Central memory CD8-positive, alpha-beta T cell (primary cell): ENCODE measurements at places on chromosomes 6 and 20.

DNA sequence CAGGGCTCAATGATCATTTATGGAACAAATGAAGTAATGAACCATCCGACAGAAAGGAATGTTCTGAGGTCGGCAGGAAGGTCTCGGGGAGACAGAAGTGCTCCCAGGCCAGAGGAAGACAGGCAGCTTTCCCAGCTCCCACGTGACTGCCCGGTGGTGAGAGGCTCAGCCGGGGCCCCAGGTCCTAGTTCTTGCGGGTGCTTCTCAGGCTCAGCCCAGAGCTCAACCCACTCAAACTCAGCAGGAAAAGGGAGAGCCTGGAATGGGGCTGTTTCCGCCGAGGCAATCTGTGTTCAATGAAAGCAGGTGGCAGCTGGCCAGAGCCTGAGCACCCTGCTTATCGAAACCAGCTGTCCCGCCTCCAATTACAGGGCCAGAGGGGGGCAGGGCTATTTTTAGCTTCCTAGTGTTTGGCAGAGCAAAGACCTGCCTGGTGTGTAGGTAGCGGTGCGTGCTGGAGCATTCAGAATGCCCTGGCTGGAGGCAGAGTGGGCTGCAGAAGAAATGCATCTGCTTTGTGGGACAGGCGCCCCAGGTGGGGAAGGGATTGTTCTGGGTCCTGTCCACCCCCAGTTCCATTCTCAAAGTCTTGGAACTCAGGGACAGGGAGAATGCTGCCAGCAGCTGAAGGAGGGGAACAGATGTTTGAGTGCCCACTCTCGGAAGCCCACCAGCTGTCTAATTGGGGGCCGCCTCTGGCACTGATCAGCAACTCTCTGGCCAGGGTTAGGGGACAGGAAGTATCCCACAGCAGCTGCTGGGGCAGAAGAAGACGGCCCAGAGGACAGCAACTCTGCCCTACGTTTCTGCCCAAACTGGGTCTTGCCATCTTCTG is 145.1 kb downstream of the PREX1 start:
- H3K4me1 ChIP-seq: peaks cover 38% of the 10 kb centered on the region
- H3K4me3 ChIP-seq: no peak overlapping the region
- peaks cover 33% of the 10 kb centered on the region for H3K36me3 ChIP-seq
- no peaks in the 10 kb centered on the region for H3K27me3 ChIP-seq
- no peak overlapping the region for H3K27ac ChIP-seq

DNA sequence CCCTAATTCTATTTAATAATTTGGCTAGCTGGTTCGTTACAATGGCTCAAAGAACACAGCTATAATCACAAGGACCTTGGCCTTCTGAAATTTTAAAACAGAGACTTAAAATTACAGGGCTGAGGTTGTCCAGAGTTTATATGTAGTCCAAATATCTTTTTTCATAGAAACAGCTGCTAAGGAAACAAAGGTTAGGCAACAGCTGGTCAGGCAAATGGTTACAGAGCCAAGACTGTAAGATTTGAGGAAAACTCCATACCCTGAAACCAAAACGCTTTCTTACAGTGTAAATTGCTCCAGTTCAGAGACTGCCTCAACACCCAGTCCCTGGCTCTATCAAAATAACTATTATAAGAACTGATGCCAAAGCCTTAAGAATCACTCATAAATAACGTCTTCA is 9.7 kb upstream of the ARHGAP18 start:
- no peak overlapping the region for H3K27ac ChIP-seq
- DNase-seq: no peak
- no peaks in the 10 kb centered on the region for H3K36me3 ChIP-seq
- no peak overlapping the region for H3K4me3 ChIP-seq
- no peaks in the 10 kb centered on the region for H3K27me3 ChIP-seq
- no peaks in the 10 kb centered on the region for H3K4me1 ChIP-seq

DNA sequence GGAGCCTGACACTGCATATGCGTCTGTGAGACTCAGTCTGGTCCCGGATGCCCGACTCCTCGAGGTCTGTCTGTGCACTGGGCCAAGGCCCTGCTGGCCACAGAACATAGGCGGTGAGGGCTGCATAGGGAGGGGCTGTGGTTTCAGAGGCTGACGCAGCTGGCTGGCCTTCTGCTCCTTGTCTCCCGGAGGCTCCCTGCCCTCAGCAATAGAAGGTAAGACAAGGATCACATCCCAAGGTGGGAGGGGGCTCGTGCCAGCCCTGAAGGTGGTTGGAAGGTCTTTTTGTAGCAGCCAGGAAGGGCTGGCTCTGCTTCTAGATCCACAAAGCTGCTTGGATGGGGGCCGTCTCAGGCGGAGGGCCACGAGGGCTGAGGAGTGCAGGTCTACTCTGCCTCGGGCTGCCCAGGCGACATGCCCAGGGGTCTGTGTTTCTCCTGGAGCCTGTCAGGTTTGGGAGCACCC is 239.8 kb upstream of the SULF2 start:
- no peaks in the 10 kb centered on the region for H3K4me1 ChIP-seq
- peaks cover 2% of the 10 kb centered on the region for H3K36me3 ChIP-seq
- peaks cover 55% of the 10 kb centered on the region for H3K27me3 ChIP-seq
- H3K27ac ChIP-seq: no peak overlapping the region
- no peak for DNase-seq

- no peak for DNase-seq
- H3K27me3 ChIP-seq: no peaks in the 10 kb centered on the region
- H3K36me3 ChIP-seq: no peaks in the 10 kb centered on the region
- peaks cover 36% of the 10 kb centered on the region for H3K4me1 ChIP-seq
- H3K4me3 ChIP-seq: no peak overlapping the region
These were observed 6.8 kb downstream of the RNF146 start for GRCh38 chr6:127273499-127273898.

DNA sequence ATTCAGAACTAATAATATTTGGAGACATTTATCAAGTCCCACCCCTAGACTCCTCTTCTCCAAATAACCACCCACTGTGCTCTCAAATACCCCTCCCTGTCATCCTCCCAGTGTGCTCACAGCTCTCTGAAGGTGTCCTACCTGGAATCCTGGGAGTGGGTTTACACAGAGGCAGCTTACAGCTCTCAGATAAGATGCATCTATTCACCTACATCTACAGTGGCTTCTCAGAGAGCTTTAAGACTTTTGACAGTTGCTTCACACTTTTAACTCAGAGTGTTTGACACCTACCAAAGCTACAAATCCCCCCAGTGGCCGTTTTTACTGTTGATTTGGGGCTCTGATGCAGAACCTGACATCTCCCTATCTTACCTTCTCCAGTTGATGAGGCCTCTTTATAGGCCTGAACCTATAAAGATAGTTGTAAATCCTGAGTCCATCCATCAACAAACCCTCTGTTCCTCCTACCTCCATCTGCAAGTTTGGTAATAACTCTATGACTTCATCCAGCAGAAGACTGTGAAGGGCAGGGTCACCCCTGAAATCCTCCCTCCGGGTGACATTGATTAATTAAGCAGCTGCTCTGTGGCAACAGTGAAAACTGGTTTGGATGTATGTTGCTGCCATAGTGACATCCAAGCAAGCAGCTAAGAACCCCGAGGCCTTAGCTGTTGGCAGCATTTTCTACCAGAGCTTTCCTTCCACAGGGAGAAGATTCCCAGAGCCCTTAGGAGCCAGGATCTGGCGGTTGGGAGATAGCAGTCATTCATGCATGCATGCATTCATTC is 226.1 kb upstream of the RREB1 start:
- no peaks in the 10 kb centered on the region for H3K4me1 ChIP-seq
- H3K27me3 ChIP-seq: peaks cover 21% of the 10 kb centered on the region
- no peak overlapping the region for H3K4me3 ChIP-seq
- DNase-seq: no peak
- no peak overlapping the region for H3K27ac ChIP-seq

GRCh38 chr6:49515485-49516146 is 15.9 kb downstream of the GLYATL3 start:
- H3K36me3 ChIP-seq: no peaks in the 10 kb centered on the region
- H3K27me3 ChIP-seq: peaks cover 25% of the 10 kb centered on the region
- no peak overlapping the region for H3K4me3 ChIP-seq

DNA sequence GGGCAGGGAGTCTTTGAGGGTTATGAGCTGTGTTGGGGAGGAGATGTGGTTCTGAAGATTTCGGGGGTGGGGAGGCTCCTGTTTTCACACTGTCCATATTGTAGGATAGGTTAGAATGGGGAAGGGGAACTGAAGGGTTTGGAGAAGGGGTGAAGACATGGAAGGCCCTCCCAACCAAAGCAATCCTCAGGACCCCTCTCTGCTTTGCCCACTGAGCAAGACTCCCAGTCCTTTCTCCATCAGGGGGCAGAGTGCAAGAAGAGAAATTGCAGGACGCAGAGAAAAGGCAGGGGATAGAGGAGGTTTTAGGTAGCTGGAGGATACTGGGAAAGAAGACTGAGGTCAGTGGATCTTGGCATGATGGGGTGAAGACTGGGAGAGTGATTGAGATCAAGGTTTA is 3.9 kb downstream of the SYNGAP1 start:
- peaks cover 21% of the 10 kb centered on the region for H3K36me3 ChIP-seq
- H3K4me3 ChIP-seq: peak overlapping the region; percentile 79
- H3K4me1 ChIP-seq: peaks cover 54% of the 10 kb centered on the region
- H3K27ac ChIP-seq: peak overlapping the region; percentile 87
- DNase-seq: no peak
- no peaks in the 10 kb centered on the region for H3K27me3 ChIP-seq

- H3K27me3 ChIP-seq: no peaks in the 10 kb centered on the region
- no peak overlapping the region for H3K27ac ChIP-seq
- H3K36me3 ChIP-seq: no peaks in the 10 kb centered on the region
These were observed 343.5 kb downstream of the NRN1 start for GRCh38 chr6:5663259-5663658.

- H3K27ac ChIP-seq: no peak overlapping the region
- H3K27me3 ChIP-seq: no peaks in the 10 kb centered on the region
- H3K4me1 ChIP-seq: no peaks in the 10 kb centered on the region
- no peaks in the 10 kb centered on the region for H3K36me3 ChIP-seq
These were observed 685.3 kb upstream of the MARCKS start for GRCh38 chr6:113171882-113172281.

GRCh38 chr6:54244430-54244829 is 63.8 kb upstream of the TINAG start:
- no peaks in the 10 kb centered on the region for H3K4me1 ChIP-seq
- no peaks in the 10 kb centered on the region for H3K27me3 ChIP-seq
- no peak overlapping the region for H3K4me3 ChIP-seq
- H3K36me3 ChIP-seq: no peaks in the 10 kb centered on the region

DNA sequence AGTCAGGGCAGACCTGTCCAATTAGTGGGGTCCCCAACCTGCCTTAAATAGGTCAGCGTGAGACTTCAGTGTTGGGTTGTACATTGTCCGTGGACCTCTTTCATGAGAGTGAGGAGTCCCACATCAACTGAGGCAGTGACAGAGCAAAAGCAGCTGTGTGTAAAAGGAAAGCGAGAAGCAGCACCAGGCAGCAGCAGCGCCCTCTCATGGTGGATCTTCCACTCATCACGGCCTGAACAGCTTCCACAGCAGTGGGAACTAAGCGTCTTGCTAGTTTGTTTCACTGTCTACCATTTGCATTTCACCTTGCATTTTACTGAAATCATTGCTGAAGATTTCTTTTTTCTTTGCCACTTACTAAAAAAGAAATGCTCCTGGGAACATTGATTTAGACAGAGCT is 333.8 kb downstream of the PKHD1 start:
- no peak overlapping the region for H3K4me3 ChIP-seq
- no peaks in the 10 kb centered on the region for H3K27me3 ChIP-seq
- H3K4me1 ChIP-seq: no peaks in the 10 kb centered on the region
- no peak for DNase-seq

- H3K27ac ChIP-seq: no peak overlapping the region
- H3K4me1 ChIP-seq: no peaks in the 10 kb centered on the region
- DNase-seq: no peak
These were observed 123.3 kb downstream of the BMP7 start for GRCh38 chr20:57143173-57143572.

DNA sequence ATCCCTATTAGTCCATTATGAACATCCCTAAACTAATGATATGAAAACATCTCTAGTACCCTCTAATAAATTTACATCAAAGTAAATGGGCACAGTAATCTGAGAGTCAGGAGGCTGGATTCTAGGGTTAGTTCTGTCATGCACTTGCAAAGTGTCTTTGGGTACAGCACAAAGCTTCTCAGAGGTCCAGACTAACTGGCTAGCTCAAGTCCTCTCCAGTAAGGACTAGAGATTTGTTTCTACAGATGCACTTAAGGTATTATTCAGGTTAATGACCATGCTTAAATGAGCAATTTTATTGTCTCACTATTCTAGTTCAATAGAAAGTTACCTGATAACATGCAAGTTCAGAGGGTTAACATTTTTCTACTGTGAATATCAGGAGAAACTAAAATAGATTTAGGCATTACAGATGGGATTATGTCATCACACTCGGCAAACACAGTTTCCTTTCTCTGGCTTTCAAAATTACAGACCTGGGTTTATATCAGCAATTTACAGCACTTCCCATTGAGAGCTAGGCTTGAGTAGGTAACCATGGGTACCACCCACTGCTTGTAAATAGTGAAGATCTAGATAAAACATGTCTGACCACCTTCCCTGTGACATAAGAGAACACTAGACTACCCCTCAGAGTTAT is 402.9 kb upstream of the RUNX2 start:
- no peaks in the 10 kb centered on the region for H3K27me3 ChIP-seq
- no peak for DNase-seq
- peaks cover 44% of the 10 kb centered on the region for H3K4me1 ChIP-seq
- peak overlapping the region; percentile 98 for H3K27ac ChIP-seq
- peaks cover 10% of the 10 kb centered on the region for H3K36me3 ChIP-seq

- H3K4me1 ChIP-seq: peaks cover 39% of the 10 kb centered on the region
- peak; percentile 21 for DNase-seq
- H3K36me3 ChIP-seq: peaks cover 19% of the 10 kb centered on the region
These were observed 1.0 kb upstream of the E2F3 start for GRCh38 chr6:20400456-20401204.

GRCh38 chr6:152946484-152946883 is 36.4 kb downstream of the FBXO5 start:
- H3K27me3 ChIP-seq: peaks cover 63% of the 10 kb centered on the region
- no peak for DNase-seq
- H3K36me3 ChIP-seq: no peaks in the 10 kb centered on the region
- H3K27ac ChIP-seq: no peak overlapping the region
- no peak overlapping the region for H3K4me3 ChIP-seq
- peaks cover 8% of the 10 kb centered on the region for H3K4me1 ChIP-seq
